Islet precursor cell (in vitro differentiated cells): ENCODE measurements at places on chromosomes 5 and 9.
A peak's percentile ranks its signal among the peaks of the same experiment; 100 is the strongest.

DNA sequence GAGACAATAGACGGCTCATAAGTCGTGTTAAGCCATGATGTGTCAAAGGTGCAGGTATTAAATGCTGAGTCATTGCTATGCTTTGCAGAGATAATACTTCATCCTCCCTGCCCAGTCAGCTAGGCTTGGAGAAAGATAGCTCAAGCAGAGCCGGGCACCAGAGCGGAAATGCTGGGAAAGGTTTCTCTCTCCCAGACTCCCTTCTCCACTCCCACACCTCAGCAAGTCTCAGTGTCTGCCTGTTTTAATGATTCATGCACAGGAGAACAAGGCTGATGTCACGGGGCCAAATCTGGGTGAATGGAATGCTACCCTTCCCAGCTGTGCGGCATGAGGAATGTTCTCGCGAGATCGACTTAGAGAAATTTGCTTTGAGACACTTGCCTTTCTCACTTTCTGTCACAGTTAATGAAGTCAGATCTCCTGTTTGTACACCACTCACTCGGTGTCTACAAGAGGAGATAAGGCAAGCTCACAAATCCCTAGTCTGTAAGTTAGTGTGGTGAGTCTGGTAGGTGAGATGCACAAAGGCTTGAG is 204.4 kb downstream of the EFNA5 start:
- peak; percentile 97 for DNase-seq

- no peak for DNase-seq
These were observed 152.4 kb upstream of the ARRDC3 start for GRCh38 chr5:91535499-91535898.

DNA sequence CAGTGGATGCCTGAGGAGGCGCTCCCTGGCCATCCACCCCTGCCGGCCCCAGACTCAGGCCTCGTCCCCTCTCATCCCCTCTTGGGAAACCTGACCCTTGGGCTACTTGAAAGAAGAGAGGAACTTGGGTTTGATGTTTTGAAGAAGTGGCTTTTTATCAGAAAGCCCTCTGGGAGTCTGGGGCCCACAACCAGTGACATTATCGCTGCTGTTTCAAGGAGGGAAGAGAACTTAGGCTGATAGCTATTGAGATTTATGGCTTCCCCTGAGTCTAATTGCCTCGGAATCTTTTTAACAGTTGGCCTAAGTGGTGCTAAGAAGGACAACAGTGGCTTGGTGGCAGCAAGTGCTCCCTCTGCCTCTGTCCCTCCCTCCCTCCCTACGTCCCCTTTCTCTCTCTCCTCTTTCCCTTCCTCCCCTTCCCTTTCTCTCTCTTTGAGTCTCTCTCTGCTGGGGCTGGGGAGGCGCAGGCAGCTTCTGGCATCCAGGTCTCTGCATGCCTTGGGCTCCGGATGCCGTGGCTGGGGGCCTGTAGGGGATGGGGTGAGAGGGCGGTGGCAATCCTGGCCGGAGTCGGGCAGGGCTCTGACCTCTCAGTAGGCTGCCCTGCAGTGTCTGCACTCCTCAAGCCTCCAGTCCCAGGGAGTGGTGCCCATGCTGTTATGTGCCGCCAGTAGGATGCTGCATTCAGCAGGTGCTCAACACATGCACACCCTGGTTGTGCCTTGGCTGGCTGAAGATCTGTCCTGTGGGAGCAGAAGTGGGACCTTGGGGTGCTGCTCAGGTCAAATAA is 49.6 kb upstream of the RXRA start:
- peak; percentile 67 for DNase-seq

DNA sequence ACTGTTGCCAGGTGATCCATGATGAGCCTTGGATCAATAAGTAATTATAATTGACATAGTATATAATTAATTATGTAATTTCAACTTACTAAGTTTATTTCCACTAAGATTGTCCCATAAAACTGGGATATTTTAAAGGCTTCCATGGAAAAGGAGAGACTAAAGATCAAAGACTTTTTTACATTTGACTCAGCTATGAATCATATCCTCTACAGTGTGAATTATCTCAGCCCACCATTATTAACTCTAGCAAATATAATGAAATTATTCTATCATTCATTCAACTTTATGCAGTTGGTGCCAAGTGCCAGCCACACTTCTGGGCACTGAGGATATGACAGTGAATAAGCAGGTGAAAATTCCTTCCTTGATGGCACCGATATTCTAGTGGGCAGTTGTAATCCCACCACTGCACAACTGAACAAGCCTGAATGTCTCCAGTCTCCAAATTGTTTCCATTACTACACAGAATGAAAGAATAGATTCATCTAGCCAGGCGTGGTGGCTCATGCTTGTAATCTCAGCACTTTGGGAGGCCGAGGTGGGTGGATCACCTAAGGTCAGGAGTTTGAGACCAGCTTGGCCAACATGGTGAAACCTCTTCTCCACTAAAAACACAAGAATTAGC is 21.9 kb upstream of the TXN start:
- DNase-seq, result no peak

DNA sequence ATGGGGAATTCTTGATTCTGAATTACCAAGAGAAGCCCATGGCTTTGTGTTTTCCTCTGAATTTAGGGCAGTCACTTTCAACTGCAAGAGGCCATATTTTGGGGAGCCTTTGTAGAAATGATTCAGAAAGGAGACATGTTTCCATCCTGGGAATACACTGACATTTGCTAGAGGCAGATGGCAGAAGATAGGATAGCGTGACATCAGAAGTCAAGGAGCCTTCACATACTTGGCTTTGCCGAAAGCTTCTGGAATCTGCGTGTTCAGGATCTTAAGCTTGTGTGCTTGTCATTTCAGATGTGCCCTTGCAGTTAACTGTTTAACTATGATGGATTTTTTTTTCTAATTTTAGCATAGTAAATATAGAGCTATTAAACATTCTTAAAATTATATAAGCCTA is 296.2 kb downstream of the ARHGEF28 start:
- no peak for DNase-seq

DNA sequence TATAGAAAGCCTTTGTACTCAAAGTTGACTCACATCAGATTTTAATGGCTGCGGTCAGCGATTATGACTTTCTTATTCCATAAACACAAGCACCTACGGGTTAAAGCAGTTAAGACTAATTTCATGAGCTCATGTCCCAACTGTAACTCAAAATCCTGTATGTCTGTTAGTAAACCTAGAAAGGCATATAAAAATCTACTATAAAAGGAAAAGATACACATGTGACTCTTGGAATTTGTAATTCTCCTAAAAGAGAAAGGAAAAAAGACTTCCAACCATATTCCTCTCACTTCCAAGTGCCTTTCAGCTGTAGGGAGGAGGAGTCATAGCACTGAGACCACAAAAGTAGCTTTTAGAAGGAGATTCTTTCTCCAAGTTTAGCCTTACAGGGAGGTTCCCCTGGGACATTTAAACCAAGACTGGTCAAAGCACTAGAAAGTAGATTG is 129.1 kb downstream of the EBF1 start:
- no peak for DNase-seq

DNA sequence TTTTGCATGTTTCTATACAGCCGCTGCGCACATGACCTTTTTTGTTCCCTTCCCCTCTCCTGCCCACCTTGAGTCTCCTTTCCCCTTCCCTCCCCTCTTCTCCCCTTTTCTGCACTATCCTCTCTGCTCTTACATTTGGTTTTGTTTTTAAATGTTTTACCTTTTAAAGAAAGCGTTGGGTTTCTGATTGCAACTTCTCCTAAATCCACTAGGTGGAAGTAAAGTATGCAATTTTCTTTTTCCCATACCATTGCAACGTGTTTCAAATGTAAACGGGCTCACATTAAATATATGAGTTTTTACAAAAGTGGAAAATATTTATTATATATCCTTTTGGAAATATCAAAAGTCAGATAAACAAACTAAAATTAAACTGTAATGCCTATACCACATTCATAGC is 500.9 kb downstream of the DIRAS2 start:
- DNase-seq, result no peak

- DNase-seq, result peak; percentile 98
These were observed 19.2 kb downstream of the GSN start for GRCh38 chr9:121286973-121287741.

DNA sequence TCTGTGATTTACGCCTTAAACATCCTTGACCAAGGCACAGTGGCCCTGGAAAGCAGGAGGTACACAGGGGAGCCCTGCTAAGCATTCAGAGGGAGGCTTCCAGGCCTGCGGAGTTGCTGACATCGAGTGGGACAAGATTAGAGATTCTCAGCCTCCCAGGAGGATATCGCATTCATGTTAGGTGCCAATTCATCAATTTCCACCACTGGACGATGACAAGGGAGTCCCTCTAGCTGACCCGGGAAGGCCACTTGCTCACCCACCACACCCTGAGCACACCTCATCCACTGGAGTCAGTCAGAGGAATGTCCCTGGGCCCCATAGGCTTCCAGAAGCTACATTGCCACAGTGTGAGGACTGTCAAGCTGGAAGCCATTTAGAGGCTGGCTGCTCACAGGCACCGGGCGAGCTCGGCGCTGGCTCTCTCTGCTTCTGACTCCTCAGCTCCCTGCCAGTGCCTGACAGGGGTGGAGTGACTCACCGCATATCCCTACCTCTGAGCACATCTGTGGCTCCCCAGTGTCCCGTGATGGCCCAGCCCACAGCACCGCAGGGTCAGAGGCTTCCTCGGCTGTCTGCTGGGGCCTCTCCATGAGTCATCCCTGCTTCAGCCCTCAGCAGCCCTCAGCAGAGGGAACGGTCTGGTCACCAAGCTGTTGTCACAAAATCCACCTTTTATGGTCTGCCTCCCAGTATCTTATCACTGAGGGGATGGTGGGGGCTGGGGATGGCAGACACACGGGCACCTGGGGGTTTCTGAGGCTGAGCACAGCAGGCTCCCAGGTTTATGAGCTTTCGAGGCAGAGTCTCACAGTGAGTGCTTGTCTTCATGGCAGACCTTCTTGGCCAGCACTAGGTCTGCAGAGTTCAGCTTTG is 117.5 kb downstream of the ZNF608 start:
- DNase-seq, result peak; percentile 100

- DNase-seq, result no peak
These were observed 361.4 kb upstream of the RPS23 start for GRCh38 chr5:82639393-82640144.

- no peak for DNase-seq
These were observed 476 bp upstream of the DTWD2 start for GRCh38 chr5:118988866-118989180.

- no peak for DNase-seq
These were observed 7.5 kb downstream of the RNF44 start for GRCh38 chr5:176529741-176530141.

DNA sequence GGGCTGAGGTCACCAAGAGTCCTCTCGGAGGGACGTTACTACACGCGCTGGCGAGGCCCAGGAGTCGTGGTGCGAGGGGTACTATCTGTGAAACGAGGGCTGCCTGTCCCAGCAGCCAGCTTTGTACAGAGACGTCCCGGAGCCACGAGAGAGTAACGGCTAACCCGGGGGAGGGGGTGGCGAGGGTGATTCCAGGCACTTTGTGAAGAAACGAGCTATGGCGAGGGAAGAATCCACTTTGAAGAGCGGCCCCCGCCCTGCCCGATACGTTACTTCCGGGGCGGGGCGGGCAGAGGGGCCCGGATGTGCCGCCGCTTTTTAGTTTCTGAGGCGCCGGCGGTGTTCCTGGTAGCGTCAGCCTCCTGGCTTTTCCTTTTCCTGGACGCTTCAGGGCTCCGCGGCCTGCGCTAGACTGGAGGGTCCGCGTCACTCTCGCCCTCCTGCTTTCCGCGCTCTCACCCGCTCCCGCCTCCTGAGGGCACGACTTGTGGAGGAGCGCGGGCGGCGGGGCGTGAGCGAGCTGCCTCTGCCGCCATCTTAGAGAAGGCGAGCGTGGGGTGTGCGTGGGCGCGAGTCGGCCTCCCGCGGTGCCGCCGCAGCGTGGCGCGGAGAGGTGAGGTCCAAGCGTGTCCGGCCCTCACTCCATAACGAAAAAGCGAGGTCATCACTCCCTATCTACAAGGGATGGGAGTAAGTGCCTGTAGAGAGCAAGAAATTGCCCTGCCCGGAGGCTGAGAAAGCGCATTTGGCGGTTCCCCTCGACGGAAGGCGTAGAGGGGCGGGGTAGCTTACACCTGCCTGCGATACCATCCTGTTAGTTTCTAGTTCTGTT is 580 bp upstream of the RFX3 start:
- peak; percentile 93 for DNase-seq

DNA sequence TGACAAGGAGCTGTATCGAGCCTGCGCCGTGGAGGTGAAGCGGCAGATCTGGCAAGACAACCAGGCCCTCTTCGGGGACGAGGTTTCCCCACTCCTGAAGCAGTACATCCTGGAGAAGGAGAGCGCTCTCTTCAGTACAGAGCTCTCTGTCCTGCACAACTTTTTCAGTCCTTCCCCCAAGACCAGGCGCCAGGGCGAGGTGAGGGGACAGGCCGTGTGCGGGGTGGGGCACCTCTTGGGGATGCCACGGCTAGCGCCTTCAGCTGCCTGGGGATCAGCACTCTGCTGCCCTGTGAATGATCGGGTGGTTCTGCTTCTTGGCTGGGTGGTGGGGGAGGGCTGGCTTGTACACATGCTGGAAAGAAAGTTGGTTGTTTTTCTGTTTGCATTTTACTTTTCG is 1.7 kb downstream of the NELFB start:
- no peak for DNase-seq

DNA sequence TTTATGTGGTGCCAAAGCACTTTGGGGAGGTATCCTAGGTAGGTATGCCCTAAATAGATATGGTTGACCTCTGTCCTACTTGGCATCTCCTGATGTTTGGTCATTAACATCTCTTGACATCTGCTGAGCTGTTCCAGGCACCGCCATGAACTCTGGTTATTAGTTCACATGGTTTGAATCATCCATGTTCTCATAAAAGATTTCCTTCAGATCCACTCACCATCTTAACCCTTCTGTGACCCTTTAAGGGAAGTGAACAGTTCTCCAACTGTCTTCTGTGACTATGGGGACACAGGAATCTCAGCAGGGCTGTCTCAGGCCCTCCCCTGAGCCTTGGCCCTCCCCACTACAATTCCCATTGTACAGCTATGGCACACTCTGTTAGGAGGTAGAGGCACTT is 167.7 kb downstream of the CDH6 start:
- DNase-seq, result no peak

- DNase-seq, result no peak
These were observed 26.3 kb upstream of the FANCC start for GRCh38 chr9:95343725-95344287.

DNA sequence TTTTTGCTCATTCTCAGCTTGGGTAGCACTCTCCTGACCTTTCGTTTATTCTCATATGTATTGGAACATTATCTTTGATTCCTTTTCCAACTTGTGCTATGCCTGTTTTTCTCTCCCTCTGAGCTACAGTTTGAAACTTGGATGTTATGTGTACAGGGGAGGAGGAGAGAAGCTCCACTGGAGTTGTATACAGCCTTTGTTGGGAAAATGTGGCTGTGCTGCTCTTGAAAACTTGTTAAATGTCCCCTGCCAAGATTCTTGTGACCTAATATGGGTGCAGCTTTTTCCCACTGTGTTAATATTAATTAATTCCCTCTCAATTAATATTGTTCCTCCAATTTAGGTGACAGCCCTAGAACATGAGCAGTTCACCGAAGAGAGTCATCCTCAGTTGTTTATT is 235.4 kb downstream of the AOPEP start:
- no peak for DNase-seq

- peak; percentile 93 for DNase-seq
These were observed 367.1 kb downstream of the CSNK1G3 start for GRCh38 chr5:123879071-123879470.
